ENCODE measurements at places on chromosomes 3 and 15. TPM values are rescaled to one million over a fixed set of nuclear protein-coding genes. Genes with fewer than 3 reads are reported as not detected.

GRCh38 chr3:79653266-79653830 lies 114.5 kb downstream of the ROBO1 start:
- no peak for DNase-seq

DNA sequence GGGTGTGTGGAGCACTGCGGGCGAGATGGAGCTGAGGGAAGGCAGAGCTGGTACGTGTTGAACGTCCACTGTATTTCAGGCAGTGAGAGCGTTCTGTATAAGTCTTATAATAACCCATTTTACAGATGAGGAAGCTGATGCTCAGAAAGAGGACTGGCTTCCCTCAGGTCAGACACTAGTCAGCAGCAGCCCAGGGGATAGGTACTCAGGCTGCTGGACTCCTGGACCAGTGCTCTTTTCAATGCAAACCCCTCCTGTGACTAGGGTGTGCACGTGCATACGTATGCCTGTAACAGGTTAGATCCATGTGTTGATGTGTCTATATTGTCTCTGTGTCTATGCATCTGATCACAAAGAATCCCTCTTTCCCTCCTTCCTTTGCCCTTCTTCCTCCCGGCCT lies 8.3 kb upstream of the IL16 start:
- DNase-seq = no peak

DNA sequence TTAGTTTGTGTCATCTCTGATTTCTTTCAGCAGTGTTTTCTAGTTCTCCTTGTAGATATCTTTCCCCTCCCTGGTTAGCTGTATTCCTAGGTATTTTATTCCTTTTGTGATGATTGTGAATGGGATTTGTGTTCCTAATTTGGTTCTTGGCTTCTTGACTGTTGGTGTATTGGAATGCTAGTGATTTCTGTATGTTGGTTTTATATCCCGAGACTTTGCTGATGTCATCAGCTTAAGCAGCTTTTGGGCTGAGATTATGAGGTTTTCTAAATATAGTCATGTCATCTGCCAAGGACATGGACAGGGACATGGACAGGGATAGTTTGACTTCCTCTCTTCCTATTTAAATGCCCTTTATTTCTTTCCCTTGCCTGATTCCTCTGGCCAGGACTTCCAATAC lies 35.8 kb downstream of the MYO9A start:
- DNase-seq = no peak

DNA sequence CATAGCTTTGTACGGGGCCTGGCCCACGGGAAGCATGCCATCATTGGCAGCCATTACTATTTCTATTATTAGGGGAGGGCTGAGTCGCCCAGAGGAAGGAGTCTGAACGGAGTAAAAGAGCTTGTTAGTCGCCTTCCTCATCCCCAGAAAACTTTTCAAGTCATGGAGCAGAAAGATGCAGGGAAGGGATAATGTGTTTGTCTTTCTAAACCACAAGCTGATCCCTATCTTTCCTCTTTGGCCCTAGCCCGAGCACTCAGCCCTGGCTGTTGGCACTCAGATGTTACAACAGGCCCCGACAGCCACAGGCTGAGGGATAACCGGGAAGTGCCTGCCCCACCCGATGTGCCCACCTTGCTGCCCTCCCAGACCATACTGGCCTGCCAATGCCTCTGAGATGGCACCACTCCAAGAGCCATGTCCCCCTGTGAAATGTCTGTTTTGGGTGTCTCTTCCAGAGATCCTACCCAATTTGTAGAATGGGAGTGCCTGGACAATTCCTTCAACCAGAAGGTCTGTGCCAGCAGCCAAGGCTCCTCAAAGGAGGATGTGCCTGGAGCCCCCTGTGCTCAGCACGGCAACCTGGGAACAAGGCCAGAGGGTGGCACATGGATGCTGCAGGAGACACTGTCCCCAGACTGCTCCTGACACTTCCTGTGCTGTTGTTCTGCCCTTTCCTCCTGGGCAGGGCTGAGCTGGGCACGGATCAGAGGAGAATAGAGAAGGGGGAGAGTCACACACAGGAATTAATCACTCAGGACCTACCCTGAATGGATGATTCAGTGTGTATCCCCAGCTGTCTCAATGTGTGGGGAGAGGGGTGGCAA lies 10.8 kb downstream of the PAK6 start:
- no peak for DNase-seq

DNA sequence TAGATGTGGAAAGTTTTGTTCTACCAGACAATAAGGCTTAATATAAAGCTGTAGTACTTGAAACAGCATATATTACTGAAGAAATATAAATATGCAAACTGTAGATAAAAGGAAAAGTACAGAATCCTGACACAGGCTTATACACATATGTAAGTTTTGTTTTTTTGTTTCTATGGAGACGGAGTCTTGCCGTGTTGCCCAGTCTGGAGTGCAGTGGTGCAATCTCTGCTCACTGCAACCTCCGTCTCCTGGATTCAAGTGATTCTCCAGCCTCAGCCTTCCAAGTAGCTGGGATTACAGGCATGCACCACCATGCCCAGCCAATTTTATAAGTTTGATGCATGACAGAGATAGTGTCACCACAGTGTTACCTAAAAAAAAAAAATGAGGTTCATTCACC lies 29.1 kb upstream of the ZNF445 start:
- DNase-seq = no peak

DNA sequence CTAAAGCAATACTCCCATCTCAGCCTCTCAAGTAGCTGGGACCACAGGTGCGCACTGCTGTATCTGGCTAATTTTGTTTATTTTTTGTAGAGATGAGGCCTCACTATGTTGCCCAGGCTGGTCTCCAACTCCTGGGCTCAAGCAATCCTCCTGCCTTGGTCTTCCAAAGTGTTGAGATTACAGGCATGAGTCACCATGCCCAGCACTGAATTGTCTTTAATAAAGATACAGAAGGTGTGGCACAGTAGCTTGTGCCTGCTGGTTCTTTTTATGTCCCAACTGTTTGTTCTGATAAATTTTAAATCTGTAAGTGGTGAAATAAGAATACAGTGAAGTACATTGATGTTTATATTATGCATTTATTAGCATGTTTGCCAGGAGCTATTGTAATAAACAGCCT lies 20.6 kb upstream of the TRAK1 start:
- no peak for DNase-seq

DNA sequence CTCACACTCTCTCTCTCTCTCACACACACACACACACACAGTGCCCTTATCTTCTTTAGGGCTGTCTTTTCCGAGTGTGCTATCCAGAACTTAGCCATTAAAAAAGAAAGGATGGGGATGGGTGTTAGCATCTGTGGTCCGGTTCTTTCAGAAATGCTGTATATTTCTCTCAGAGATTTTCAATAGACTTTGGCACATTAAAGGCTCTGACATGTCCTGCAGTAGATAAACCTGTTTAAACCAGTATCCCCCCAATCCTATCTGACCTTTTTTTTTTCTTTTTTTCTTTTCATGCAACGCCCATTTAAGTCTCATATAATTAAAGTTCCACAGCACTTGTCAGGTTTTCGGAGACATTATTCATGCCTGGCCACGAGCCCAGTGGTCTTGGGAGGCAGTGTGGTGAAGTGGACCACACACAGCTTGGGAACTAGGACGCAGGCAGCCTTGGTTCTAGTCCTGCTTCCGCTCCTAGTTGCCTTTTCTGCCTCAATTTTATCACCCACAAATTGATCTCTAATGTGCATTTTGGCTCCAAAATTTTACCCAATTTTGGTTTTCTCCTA lies 13.3 kb downstream of the CAV3 start:
- no peak for DNase-seq

GRCh38 chr3:63933459-63933858 lies 21.3 kb upstream of the SCAANT1 start:
- DNase-seq = no peak

DNA sequence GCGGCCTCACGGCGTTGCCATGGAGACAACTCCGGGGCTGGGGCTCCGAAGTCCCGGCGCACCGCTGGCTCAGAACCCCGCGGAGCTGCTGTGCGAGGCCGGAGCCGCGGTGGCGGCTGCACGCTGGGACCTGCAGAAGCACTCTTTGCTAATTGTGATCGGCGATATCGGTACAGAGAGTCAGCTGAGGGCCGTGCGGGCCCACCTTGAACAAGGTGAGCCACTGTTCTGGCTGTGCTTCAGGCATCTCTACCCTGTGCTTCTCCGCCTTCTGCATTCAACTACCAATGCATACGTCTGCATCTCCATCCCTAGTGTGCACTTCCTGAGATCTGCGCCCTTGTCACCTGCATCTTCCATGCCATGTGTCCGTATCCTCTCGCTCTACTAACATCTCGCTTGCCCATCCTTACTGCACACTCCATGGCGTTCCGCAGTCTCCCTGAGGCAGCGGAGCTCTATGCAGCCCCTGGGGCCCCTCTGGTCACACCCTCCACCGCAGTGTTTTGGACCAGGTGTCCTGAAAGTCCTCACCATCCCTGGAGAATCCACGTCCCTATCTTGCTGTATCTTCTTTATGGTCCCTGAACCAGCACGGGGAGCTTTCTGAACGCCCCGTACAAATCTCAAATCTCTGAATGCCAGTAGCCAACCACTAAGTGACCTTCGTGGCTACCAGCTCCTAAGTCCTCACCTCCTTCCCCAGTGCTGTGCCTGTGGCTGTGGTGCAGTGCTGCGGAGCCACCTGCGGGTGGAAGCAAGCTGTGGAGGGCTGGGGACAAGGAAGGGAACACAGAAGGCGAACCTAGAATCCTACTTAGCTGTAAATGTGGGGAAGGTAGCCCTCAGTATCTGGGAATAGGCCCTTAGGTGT lies 6.2 kb upstream of the MAP1A start:
- DNase-seq = peak; percentile 38

DNA sequence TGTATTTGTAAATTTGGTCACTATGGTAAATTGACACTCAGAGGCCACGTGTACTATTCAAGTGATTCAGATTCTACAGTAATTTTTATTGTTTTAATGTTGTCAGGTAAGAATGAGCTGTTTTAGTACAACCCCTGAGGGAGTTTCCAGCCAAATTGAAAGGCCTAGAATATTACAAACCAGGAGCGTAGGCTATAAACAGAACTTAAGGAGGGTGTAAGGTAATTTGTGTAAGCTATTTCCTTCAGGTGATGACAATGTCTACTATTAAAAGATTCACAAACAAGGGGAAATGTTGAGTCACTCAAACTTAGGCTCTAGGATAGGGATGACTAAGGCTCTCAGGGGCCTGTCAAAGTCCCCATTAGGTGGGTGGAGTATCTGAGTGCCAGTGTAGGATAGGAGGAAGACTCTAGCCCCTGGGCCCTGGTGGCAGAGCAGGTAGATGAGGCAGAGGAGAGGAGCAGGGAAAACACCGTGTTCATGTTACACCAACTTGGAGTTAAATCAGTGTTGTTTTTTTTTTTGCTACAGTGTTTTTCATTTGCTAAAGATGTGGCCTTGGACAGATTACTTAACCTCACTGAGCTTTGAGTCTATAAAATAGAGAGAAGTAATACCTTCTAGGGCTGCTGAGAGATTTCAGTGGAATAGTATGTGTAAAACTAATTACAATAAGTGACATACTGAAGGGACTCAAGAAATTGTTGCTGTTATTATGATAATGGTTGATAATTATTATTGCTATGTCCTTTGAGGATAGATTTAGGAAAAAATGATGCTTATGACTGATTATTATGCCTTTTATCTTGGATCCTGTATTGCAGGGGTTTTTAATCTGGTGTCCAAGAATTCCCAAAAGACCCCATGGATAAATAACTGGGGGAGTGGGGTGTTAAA lies 10.3 kb downstream of the TM4SF1 start:
- DNase-seq = no peak

DNA sequence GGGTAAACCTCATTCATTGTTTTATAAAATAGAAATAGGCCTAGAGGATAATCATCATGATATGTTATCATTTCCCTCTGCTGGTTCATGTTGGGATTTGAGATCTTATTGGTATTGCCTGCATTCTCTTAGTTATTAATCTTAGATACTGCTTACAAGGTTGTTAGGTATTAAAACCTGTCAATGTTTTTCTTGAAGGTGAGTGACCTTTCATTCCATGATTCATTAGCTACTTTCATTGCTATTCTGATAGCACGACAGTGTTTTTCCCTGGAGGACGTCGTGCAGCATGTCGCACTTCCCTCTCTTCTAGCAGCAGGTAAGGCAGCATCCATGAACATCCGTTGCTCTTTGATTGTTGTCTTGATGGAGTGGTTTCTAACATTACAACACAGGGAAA lies 17.1 kb downstream of the P2RY12 start:
- no peak for DNase-seq

DNA sequence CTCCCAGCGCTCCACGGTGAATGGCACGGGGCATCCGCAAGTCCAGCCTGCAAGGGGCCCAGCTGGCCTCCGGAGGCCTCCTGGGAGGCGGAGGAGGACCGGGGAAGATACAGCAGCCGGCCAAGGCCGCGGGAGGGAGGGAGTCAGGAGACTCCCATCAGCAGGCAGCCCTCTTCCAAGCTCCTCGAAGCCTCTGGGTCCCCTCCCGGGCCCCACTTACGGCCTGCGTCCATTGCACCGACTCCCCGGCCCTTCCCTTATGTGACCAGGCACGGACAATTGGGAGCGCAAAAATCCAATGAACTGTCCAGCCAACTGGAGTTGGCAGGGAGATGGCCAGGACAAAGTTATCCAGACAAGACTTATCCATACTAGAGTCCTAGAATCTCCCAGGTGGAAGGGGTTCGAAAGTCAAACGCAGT lies 668 bp downstream of the MFGE8 start:
- no peak for DNase-seq

GRCh38 chr15:70327856-70328678 lies 230.3 kb upstream of the TLE3 start:
- no peak for DNase-seq

DNA sequence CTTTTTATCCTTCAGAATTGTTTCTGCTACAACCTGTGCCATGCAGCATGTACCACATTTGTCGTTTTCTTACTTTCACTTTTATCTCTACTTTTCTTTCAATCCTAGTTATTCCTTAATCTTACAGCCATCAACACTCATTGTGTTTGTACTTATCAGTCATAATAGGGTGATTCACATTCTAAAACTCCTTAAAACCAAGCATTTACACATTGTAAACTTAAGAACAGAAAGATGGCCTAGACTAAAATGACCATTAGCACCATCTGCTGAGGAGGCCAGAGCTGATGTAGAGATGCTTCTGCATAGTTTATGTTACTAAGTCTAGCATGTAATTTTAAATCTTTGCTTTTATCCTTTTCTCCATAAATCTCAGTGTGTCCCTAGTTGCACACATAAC lies 25.5 kb downstream of the EIF2AK4 start:
- DNase-seq = no peak

GRCh38 chr15:24008476-24008875 lies 321.4 kb upstream of the NDN start:
- DNase-seq = no peak

Gene RASGRP1
- 204 TPM for total RNA-seq

Gene STIMATE
- 35.0 TPM for total RNA-seq

Gene IL20RB
- total RNA-seq = 1.2 TPM

All from activated CD4-positive, alpha-beta T cell treated with anti-CD3 and anti-CD28 coated beads, Interleukin-2, amount 10 ng/mL, durations not matched to agents 7 days and 5 days (primary cell).